ENCODE measurements at places on chromosomes 16 and 17.

DNA sequence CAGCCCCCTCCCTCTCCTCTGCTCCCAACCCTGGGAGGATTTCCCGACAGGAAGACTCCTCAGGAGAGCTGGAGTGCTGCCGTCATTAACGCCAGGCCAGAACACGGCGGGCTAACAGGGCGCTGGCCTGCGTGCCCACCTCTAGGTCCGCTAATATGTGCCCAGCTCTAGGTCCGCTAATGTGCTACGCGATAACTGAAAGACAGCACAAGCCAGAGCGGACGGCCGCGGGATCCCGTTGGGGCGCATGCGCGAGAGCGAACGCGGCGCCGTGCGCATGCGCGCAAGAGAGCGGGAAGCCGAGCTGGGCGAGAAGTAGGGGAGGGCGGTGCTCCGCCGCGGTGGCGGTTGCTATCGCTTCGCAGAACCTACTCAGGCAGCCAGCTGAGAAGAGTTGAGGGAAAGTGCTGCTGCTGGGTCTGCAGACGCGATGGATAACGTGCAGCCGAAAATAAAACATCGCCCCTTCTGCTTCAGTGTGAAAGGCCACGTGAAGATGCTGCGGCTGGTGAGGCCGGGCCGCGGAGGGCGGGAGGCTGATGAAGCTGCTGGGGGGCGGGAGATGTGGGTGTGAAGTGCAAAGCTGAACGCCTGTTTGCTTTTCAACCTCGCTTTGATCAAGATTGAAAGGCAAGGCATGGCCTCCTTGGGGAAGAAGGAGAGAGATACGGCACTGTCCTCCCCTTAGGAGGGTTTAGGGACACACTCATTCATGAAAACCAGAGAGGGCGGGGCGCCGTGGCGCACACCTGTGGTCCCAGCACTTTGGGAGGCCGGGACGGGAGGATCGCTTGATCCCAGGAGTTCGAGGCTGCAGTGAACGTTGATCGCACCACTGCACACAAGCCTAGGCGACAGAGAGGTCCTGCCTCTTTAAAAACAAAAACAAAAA, at the start of gene CKLF:
Gene CKLF, plus strand, starts transcription at position 291 of the 892 bp plus-strand sequence. Its CDS starts 140 bp downstream, at position 431.
- DNase-seq = peak; percentile 85

DNA sequence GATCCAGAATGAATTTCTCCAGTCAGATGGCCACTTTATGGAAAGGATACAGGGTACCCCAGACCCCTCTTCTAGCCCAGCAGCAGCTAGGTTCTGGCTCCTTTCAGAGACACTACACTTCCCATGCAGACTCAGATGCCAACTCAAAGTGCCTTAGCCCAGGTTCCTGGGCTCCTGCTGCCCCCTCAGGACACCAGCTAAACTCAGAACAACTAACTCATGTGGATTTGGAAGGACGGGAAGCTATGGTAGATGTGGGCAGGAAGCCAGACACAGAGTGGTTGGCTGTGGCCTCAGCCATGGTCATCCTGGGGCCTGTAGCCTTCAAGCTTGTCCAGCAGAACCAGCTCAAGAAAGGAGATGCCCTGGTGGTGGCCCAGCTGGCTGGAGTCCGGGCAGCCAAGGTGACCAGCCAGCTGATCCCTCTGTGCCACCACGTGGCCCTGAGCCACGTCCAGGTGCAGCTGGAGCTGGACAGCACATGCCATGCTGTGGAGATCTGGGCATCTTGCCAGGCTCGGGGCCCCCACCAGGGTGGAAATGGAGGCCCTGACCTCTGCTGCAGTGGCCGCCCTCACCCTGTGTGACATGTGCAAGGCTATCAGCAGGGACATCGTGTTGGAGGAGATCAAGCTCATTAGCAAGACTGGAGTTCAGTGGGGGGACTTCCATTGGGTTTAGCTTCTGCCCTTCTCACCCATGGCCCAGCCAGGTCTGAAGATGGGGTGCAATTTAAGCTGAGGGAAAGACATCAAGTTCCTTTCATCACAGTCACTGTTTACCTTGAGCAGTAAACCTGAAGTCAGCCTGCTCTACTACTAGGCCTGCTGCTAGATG, 111.8 kb downstream of the N4BP1 start:
- peak; percentile 85 for DNase-seq

DNA sequence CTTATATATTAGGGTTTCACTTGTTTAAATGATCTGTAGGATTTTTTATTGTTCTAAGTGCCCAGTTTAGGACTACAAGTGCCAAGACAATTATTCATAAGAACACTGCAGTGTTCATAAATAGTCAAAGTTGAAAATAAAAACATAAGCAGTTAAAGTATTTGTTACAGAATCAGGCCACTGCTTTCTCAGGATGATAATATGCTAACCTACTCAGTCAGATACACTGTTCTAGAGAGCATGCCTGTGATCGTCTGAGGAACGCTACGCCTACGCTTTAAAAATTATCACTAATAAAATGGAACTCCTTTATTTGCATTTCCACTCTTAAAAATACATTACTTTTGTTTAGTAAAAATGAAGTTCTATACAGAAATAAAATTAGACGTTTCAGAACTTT, 37.4 kb upstream of the TRAP1 start:
- no peak for DNase-seq

DNA sequence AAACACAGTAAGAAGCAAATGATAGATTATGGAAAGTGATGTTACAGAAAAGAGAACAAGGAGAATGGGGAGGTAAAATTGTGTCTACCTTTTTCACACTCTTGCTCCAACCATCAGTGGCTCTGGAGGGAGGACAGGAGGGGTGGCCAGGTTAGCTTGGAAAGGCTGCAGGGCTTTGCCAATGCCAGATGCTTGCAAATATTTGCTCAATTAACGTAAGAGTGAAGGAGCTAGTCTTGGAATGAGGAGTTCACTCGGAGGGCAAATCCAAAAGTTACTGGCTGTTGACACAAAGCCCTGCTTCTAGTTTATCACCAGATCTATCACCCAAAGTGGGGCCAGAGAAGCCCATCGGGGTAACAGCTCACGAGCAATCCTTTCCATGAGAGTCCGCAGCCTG, 7.4 kb upstream of the TNRC6C start:
- no peak for DNase-seq

DNA sequence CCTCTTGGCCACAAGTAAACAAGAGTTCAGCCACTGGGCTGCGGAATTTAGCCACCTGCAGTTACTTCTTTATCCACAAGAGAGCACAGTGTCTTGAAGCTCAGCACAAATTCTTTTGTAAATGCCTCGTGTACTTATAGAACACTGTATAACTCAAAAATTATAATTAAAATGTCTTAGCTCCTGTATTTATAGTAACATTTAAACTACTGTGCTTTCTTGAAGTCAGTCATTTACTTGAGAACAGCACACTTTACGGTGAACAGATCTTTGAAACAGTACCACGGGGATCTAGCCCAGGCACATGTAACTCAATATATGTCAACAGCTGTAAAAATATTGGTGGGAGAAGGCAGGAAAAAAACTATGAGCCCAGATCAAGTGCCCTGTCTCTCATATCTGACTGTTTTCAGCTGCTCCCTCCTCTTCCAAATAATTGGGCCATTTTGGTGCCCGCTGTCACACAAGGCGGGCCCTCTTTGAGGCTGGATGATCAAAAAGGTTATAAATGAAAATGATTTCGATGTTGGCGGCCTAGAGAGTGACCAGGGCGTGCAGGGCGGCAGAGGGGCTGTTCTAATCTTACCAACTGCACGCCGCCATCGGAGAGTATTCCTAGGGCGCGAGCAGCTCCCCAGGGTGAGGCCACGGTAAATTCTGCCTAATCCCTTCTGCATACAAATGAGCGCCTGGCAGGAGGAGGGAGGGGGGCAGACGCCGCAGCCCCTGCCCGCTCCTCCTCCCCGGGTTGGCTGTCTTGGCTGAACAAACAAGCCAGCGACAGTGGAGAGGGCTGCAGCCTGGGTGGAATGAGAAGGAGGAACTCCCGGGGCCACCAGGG, 183.2 kb downstream of the C16orf78 start:
- DNase-seq = no peak

DNA sequence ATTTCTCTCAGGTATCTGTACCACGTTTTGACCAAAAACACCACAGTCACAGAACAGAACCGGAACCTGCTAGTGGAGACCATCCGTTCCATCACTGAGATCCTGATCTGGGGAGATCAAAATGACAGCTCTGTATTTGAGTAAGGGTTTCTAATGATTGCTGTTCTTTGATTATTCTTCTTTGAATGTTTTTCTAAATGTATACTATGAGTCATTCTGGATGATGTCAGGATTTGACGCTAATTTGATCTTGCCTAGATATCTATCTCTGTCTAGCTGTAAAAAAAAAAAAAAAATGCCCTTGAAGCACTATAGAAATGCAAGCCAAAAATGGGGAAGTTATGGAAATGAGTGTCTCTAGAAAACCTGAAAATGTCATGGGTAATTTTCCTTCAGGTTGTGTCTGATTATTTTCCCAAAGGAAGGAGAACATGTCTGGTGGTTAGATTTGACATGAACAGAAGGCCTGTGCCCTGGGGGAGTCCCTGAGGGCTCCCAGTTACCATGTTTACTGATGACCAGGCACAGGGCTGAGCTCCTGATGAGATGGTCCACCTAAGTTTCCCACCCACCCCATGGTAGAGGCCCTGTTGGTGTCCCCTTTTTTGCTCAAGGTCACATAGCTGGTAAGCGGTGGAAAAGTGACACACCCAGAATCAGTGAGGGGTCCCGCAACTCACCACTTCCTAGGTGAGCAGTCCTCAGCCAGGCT, 13.6 kb downstream of the CLEC16A start:
- DNase-seq = no peak

DNA sequence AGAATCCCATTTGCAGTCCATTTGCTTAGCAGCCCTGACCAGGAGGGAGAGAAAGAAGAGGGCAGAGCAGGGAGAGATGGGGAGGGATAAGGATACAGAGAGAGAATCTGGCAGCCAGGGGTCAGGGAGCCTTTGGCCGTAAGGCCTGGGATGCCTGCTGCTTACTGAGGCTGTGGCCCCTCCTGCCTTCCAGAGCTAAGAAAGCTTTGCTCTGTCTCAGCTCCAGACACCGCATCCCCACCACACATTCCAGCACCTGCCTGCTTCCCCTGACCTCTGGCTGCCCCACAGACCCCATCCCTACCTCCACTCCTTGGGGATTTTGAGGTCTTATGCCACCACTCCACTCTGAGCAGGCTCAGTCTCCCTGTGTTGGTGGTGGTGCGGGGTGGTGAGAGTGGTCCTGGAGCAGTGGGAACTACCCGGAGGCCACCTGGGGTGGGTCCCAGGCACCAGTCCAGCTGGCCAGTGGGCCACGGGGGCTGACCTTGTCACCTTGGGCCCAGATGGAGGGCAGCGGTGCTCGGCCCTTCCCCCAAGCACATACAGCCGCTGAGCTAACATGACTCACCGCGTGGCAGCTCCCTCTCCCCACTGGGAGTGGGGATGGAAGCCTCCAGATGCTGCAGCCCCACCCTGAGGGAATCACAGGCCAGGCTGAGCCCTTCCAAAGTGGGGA, 58.3 kb downstream of the RAI1 start:
- DNase-seq = no peak

- no peak for DNase-seq
Observed at GRCh38 chr17:77231076-77231871, 90.5 kb downstream of the SEC14L1 start.

- DNase-seq = no peak
Observed at GRCh38 chr17:28199115-28199514, 119.9 kb upstream of the TMEM97 start.

DNA sequence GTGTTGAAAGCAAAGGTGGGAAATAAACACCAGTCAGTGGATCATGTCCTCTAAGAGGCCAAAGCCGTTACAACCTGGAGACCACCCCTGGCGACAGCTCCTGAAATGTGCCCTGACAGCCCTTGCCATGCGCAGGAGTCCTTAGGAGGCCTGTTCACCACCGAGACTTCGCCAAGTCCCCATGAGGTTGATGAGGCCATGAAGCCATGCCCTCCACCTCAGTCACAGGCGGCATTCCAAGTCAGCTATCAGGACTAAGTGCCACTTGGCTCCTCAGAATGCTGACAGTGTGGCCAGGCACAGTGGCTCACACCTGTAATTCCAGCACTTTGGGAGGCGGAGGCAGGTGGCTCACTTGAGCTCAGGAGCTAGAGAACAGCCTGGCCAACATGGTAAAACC, 27.1 kb downstream of the ADAM11 start:
- no peak for DNase-seq

DNA sequence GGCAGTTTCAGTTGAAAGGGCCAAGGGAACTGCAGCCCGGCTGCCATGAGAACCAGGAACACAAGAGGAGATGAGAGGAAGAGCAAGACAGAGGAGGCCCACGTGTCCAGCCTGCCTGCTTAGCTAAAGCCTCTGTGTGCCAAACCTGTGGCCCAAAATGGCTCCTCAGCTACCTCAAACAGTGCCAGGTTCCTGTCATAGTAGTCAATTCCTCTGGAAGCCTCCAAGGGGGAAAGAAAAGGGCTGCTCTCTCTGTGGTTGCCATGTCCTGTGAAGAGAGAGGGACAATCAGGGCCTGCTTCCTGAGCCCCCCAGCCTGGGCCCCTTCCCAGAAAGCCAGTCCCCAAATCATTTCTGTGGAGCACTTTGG, 5.2 kb downstream of the SLC12A4 start:
- DNase-seq = no peak

DNA sequence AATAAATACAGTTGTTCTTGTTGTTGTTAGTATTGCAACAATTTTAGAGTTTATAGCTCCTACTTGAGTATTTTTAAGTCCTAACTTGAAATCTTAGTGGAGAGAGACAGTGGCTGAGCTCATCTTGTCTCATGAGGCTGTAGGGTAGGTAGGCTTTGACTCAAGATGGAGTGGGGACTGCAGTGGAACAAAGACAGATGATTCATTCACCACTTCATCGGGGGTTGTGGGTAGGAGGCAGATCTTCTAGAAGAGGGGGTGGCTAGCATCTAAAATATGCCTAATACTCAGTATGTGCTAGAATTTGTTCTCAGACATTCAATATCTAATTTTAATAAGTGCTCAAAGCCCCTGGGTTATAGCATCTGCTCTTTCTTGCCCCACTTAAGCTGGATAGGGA, 13.1 kb upstream of the MMD start:
- DNase-seq = no peak

DNA sequence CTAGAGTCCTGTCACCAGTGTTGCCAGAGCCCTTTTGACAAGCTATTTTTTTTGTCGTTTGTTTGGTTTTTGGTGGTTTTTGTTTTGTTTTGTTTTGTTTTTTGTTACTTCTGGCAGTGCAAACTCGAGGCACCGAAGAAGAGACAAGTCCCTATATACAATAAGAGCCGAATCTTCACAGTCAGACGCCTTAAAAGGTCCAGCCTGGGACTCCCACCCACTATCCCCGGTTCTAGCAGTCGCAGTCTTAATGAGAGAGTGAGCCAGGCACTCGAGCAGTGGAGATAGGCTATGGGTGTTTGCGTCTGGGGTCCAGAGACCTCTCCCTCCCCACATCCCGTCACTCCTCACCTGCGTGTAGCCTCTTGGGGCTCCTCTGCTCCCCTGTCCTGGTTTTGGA, 1.9 kb downstream of the OR1F1 start:
- no peak for DNase-seq

- no peak for DNase-seq
Observed at GRCh38 chr16:84660973-84661372, 12.7 kb downstream of the KLHL36 start.

GRCh38 chr17:18318771-18319450, 3.8 kb downstream of the SMCR8 start:
- no peak for DNase-seq

GRCh38 chr16:81283044-81283443, 31.7 kb upstream of the GAN start:
- no peak for DNase-seq

GRCh38 chr17:79799174-79799537, 2.3 kb upstream of the CBX8 start:
- DNase-seq = no peak

- no peak for DNase-seq
Observed at GRCh38 chr16:11118479-11118878, 137.5 kb downstream of the SOCS1 start.

Data from lower leg skin (tissue), 4 donors.